CD4-positive, alpha-beta T cell treated with Interferon alpha-2 for 1 hour (primary cell): ENCODE measurements at places on chromosomes 16 and 17.

DNA sequence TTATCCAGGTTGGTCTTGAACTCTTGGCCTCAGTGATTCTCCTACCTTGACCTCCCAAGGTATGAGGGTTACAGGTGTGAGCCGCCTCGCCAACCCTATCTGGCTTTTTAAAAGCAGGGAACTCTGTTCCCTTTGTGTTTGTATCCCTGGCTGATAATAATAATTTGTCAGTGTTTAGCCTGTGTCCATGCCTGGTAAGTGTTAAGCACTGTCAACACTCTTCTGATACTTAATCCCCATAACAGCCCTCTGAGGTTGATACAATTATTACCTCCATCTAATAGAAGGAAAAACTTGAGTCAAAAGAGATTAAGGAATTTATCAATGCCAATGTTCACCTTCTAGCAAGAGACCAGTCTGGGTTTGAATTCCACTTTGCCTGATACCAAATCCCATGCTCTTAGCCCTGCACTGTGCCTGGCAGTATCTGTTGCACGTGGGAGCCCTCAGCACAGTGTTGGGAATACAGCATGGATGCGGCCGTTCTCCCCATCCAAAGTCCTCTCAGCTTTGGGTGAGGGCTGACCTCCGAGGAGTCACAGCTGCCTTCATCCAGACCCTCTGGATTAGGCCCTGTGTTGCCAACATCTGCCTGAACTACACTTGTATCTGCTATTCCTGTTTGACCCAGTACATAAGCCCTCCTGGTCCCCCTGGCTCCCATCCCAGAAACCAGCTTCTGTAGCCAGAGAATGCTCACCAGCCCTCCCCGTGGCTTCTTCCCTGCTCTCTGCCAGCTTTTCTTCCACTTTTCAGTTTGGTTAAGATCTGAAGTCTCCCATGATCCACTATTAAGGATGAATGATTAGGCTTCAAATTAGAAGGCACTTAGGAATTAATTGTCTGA lies 335.6 kb upstream of the ASIC2 start:
- no peak for DNase-seq

DNA sequence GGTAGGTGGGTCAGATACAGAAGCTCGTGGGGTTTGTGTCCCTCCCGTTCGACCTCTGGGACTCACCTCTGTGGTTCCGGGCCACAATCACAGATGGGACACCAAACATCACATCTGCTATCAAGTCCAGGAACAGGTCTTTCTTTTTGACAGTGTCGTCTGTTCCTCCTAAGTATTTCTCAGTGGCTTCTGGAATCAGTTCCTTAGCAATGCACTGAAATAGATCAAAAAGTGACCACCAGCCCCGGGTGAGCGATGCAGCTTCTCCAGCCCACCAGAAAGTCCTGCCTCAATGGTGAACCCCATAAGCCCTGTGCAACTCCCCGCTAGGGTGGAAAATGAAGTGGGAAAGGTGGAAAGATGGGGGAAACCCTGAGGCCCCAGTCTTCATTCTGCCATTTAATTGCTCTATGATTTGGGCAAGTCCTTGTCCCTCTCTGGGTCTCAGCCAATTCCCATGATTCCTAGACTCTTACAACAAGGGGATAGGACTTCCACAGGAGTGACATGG lies 22.4 kb downstream of the CES1 start:
- DNase-seq = no peak

GRCh38 chr16:17759451-17760390 lies 289.0 kb upstream of the XYLT1 start:
- DNase-seq = no peak

- DNase-seq = peak; percentile 71
Measured at GRCh38 chr17:28494445-28495188, 11.5 kb upstream of the FOXN1 start.

DNA sequence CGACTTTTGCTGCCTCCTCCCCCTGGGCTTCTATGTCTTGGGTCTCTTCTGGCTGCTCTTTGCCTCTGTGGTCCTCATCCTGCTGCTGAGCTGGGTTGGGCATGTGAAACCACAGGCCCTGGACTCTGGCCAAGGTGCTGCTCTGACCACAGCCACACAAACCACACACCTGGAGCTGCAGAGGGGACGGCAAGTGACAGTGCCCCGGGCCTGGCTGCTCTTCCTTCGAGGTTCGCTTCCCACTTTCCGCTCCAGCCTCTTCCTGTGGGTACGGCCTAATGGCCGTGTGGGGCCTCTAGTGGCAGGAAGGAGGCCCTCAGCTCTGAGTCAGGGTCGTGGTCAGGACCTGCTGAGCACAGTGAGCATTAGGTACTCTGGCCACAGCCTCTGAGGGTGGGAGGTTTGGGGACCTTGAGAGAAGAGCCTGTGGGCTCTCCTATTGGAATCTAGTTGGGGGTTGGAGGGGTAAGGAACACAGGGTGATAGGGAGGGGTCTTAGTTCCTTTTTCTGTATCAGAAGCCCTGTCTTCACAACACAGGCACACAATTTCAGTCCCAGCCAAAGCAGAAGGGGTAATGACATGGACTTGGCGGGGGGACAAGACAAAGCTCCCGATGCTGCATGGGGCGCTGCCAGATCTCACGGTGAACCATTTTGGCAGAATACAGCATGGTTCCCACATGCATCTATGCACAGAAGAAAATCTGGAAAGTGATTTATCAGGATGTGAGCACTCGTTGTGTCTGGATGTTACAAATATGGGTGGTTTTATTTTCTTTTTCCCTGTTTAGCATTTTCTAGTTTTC lies 2.3 kb downstream of the GP1BA start:
- DNase-seq = peak; percentile 28

DNA sequence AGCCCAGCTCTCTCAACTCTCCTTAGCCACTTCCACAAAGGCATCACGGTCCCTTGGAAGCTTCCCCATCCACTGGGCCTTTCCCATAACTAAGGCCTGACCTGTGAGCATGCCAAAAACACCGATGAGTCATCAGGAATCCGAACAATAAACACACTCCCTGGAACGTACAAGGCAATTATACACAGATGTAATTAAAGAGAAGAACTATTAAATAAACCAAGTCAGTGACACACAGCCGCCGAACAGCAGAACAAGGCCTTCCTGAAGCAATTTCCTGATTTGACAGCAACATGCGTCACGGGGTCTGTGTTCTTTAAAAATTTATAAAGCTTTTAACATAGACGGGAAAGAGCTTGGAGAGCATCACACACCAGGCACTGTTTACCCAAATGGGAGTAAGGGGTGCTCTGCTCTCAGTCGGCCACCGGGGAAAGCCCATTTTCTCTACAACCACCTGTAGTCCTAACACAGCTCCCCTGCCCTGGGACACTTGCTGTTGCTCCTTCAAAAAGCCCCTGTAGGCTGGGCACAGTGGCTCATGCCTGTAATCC lies 29.4 kb downstream of the COG7 start:
- DNase-seq = no peak
